Kidney capillary endothelial cell (primary cell): ENCODE measurements at places on chromosomes 1 and 21.

- DNase-seq, result no peak
These were observed 1882.4 kb downstream of the NCAM2 start for GRCh38 chr21:22880573-22880972.

DNA sequence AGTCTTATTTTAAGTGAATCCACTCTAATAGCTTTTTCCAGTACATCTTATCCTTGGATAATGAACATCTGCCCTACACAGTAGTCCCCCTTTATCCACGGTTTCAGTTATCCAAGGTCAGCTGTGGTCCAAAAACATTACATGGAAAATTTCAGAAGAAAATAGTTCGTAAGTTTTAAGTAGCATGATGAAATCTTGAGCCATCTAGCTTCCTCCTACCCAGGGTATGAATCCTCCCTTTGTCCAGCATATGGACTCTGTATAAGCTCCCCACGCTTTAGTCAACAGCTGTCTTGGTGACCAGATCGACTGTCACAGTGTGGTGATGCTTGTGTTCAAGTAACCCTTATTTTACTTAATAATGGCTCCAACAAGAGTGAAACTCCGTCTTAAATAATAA lies 2.6 kb downstream of the GLRX2 start:
- no peak for DNase-seq

DNA sequence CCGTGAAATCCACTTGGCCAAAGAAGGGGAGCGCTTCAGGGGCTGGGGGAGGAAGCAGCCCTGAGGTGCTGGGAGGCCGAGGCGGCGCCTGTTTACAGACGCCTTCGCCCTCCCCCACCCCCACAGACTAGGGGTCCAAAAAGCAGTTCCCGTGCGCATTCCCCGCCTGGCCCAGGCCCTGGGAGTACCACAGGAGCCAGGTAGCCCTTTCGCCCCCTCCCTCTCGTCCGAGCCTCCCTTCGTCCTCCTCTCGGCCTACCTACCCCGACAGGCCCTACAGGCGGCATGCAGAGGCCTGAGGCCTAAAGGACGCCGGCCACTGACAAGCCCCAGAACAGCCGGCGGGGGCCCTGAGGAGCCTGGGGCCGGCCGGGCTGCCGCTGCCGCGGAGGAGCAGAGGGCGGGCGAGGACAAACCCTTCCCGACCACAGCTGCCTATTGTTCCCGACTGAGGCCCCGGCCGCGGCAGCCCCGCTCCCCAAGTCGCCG lies 522 bp downstream of the RC3H1 start:
- DNase-seq, result peak; percentile 36

DNA sequence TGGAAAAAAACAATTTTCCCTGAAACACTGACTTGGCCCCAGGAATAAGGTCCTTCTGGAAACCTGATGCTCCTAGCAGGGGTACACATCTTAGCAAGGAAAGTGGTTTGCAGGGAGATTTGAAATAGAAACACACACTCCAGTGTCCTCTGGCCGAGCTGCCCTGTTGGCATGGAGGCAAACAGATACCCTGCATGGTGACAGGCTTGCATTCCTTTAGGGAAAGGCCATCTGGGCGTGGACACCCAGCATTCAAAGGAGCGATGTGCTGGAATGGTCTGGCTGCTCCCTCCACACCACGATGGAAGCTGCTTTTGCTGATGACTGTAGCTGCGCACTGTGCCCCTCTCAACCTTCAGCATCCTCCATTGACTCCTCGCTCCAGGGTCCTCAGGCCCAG lies 41.5 kb upstream of the BCAR3 start:
- no peak for DNase-seq
